ENCODE measurements at places on chromosomes 1 and 21.
A peak's percentile ranks its signal among the peaks of the same experiment; 100 is the strongest.

- peak; percentile 11 for DNase-seq
These were observed 283.8 kb downstream of the USP25 start for GRCh38 chr21:16013570-16013969.

- DNase-seq = no peak
These were observed 580 bp upstream of the ATP5PO start for GRCh38 chr21:33916200-33916567.

- DNase-seq = no peak
These were observed 323.5 kb downstream of the DUSP10 start for GRCh38 chr1:221418346-221418745.

DNA sequence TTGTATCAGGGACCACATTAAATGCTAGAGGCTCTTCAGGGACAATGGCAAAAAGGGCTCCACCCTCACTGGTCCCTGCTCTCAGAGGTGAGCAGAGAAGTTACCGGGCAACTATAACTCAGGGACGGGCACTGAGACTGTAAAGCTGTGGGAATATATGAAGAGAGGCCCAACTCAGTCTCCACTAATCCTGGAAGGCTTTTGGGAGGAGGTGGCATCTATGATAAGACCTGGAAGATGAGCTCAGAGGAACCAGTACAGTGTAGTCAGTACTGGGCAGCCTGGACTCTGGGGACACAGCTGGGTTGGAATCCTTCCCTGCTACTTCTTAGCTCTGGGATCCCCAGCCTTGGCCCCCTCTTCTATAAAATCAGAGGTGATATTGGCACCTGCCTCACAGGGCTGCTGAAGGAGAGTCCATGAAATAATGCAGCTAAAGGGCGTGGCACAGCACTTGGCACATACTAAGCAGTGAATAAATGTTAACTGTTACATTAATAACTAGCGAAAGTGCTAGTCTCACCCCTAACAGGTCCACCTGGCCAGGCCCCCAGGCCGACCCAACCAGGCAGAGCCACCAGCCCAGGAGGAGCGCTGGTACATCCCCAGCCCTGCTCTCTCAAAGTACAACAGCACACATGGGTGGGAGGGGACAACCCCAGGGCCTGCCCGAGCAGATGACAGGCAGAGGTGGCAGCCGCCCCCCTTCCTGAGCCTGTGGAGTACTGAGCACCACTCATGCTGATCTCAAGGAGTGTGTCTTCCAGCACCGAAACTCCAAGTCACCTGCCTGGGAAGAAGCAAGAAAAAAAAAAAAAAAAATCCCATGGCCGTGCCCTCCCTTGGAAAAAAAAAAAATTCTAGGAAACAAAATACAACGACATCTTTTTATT is 62.7 kb downstream of the CASZ1 start:
- DNase-seq = no peak

GRCh38 chr1:119537966-119538365 is 31.0 kb downstream of the HSD3B1 start:
- DNase-seq = no peak

DNA sequence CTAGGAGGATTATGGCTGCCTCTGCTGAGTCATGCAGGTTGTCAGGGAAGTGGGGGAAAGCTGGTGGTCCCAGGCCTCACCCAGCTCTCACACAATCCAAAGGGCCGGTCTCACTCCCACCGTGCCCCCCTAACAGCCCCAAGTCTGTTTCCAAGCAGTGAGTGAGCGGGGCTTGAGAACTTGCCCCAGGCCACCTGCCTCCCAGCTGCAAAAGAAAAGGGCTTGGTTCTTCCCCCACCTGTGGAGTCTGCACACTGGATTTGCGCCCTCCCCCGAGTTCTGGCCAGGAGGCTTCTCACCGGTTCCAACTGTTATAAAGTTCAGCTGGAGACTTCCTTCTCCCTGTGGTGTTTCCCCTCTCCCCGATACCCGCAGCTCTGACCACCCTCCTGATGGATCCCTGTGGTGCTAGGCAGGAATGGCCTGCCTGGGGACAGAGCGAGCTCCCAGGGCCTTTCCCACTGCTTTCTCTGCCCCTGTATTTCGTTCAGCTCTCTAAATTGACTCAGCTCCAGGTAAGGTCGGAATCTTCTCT is 222.3 kb downstream of the BARHL2 start:
- no peak for DNase-seq

DNA sequence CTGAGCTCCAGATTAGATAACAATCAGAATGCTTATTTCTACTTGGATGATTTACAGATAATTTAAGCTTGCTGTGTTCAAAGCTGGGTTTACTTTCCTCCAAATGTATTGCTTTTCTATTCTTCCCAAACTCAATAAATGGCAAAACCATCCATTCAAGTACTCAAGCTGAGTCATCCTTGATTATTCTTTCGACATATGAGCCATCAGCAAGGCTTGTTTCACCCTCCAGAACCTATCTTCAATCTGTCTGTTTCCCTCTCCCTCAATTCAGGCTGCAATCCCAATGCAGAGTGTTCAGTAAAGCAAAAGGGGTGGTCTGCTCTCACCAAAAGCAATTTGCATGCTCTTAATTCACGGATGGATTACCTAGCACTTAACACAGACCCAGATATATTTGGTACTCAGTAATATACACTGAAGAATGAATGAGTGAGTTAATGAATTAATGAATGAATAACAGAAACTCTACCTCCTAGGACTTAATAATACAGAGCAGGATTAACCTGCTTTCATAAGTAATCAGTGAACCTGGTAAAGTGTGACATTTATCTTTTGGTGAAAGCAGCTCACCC is 41.9 kb downstream of the DDR2 start:
- DNase-seq = peak; percentile 58

DNA sequence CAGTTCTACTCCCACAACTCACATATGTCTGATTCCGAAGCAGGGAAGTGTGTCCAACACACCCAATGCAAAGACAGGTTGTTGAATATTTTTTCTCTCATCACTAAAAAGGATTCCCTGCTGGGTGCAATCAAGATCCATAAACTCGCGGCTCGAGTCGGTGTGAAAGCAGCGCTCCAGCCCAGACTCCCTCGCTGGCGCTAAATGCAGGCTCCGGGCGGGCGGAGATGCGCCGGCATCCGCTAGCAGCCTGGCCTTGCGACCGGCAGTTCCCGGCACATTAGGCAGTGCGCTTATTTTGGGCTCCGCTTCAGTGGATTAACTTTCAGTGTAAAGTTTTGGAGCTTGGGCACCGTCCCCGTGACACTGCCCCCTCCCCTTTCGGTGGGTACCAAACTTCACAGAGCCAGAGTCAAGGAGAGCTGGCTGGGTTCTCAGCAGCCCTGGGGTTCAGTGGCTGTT is 87.7 kb upstream of the POU3F1 start:
- DNase-seq = no peak

- no peak for DNase-seq
These were observed 39.5 kb upstream of the CR2 start for GRCh38 chr1:207414606-207415108.

GRCh38 chr1:32701421-32701911 is 1.1 kb downstream of the SYNC start:
- DNase-seq = no peak

DNA sequence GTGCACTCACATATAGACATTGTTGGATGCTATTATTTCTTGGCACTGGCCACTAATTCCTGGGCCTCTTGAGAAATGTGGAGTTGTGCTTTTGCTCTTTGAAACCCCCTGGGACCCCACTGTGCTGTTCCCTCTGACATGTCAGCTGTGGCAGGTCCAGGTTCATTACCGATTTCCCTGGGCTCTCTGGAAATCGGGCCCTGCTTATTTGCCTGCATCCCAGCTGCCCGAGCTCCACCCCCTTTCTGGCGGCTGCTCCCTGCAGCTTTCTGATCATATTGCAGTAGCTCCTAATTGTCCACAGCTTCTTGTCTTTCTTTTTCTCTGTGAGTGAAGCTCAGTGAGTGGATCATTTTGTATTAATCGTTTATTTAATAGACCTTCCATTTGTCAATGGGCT is 183.7 kb upstream of the FAM78B start:
- no peak for DNase-seq

GRCh38 chr1:160074865-160075264 is 4.9 kb upstream of the KCNJ10 start:
- DNase-seq = no peak

DNA sequence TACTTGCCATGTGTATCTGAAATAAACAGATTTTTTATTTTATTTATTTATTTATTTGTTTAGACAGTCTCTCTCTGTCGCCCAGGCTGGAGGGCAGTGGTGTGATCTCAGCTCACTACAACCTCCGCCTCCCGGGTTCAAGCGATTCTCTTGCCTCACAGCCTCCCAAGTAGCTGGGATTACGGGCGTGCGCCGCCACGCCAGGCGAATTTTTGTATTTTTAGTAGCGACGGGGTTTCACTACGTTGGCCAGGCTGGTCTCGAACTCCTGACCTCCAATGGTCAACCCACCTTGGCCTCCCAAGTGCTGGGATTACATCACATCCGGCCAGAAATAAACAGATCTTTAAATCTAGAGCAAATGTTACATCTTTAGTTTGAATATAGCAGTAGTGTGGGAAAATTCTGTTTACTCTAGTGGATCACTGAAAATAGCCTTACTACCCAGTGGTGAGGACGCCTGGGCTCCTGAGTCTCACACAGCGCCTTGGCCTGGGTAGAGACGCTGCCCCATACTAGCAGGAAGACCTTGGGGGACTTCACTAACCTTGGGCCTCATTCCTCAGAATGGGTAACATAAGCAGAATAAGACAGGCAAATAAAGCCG is 709 bp downstream of the GART start:
- peak; percentile 47 for DNase-seq

- no peak for DNase-seq
These were observed 90.3 kb upstream of the DISP3 start for GRCh38 chr1:11388617-11389016.

- no peak for DNase-seq
These were observed 97.9 kb upstream of the MARK1 start for GRCh38 chr1:220430059-220430458.

- DNase-seq = peak; percentile 87
These were observed 45.6 kb downstream of the XCL2 start for GRCh38 chr1:168498159-168498631.

GRCh38 chr21:17732306-17732705 is 86.8 kb downstream of the C21orf91 start:
- no peak for DNase-seq

GRCh38 chr1:25553749-25554429 is 10.5 kb downstream of the LDLRAP1 start:
- no peak for DNase-seq

DNA sequence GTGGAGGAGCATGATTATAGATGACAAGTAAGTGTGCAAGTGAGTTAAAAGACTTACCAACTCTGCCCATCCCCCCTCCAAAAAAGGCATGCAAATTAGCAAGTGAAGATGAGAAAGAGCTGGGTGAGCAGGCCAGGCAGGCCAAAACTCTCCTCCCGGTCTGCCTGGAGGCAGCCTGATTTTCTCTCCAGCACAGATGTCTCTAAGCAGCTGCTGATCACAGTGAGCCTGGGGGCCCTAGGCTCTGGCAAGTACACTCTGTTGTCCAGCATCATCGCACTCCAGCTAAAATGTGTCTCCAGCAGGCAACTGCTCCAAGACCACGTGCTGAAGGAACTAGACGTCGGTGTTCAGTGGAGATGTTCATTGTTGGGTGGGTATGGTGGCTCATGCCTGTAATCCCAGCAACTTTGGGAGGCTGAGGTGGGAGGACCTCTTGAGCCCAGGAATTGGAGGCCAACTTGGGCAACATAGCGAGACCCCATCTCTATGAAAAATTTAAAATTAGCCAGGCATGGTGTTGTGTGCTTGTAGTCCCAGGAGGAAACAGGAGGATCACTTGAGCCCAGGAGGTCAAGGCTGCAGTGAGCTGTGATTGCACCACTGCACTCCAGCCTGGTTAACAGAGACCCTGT is 56.7 kb upstream of the PUM1 start:
- DNase-seq = no peak

GRCh38 chr1:242147096-242147976 is 148.4 kb upstream of the MAP1LC3C start:
- peak; percentile 2 for DNase-seq

GRCh38 chr1:151693057-151693651 is 23.4 kb downstream of the CELF3 start:
- DNase-seq = peak; percentile 42

DNA sequence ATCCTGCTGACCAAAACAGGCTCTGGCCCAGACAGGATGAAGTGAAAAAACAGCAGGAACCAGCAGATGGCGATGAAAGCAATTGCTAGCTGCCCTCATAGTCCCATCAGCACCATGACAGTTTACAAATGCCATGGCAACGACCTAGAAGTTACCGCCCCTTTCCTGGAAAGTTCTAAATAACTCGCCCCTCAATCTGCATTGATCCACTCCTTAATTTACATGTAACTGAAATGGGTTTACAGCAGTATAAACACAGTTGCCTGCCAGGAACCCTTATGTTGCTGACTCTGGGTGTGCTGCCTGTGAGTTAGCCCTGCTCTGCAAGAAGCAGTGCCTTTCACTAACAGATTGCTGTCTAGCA is 65.5 kb upstream of the CR1L start:
- DNase-seq = peak; percentile 67

- DNase-seq = peak; percentile 75
These were observed 429.8 kb upstream of the VAMP3 start for GRCh38 chr1:7341145-7341905.

GRCh38 chr21:25331286-25331685 is 276.0 kb downstream of the MRPL39 start:
- no peak for DNase-seq

- peak; percentile 9 for DNase-seq
These were observed 150.5 kb upstream of the RUNX3 start for GRCh38 chr1:25080294-25081209.

DNA sequence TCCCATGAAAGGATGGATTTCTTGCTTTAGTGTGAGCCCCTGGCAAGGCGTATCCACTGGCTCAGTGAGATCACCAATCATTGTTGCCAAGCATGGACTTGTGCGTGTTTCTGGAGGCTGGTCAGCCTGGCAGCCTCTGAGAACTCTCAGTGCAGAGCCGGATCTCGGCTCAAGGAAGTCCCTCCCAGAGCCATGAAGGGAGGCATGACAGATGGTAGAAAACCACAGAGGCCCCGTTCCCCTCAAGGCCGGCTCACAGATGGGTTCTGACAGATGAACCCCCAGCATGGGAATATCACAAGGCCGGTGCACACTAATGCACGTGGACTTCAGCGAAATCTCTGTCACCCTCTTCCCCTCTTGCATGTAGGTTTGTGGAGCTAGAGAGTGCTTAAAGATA is 290.5 kb downstream of the AJAP1 start:
- DNase-seq = no peak

- DNase-seq = no peak
These were observed 80.0 kb downstream of the S1PR1 start for GRCh38 chr1:101316799-101317198.

DNA sequence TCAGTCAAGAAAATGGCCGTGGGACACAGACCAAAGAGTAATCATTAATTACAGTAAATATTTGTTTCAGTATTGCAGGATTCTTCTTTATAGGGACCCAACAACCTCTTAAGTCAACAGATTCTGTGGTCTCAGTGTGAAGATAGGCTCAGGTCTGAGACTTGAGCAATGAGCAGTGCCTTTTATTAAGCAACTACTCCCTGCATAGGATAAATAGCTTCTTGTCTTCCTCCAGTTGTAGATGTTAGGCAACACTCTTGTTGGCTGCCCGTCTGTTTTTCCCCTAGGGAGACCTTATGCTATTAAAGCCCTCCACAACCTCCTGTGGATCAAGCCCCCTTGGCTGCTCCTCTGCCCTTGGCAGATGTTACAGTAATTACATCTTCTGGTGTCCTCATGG is 1.8 kb upstream of the OMA1 start:
- peak; percentile 40 for DNase-seq
